AG09319 (cell line): ENCODE measurements at places on chromosomes 12 and 14.

GRCh38 chr14:32189811-32190210 is 12.0 kb upstream of the RNU6-7 start:
- no peak for DNase-seq

DNA sequence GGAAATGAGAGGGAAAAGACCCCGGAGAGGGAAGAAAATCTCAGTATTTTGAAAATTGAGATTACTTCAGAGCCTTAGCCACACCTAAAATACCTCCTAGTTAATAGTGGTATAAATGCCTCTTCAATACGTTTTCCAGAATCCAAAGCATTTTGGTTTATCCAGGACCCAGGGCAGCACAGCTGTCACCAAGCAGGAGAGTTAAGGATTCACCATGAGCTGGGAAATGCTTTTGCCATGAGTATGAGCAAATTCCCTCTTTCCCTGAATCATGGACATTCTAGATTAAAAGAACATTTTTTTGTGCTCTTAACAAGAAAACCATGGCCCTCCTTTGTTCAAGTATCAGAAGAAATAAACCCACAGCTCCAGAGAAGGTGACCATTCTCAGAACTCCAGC is 21.8 kb upstream of the RTRAF start:
- DNase-seq: no peak

DNA sequence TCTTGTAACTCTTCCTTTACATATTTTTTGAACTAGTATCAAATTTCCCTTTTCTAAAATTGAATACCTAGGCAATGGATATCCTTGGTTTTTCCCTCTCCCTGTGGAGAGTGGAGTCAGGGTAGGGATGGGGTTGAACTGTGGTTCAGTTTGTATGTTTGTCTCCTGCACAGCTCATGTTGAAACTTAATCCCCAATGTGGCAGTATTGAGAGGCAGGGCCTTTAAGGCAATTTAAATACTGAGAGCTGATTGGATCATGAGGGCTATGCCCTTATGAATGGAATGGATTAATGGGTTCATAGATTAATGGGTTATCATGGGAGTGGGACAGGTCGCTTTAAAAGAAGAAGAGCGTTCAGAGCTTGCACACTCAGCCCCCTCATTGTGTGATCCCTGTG is 127.2 kb upstream of the RGS6 start:
- no peak for DNase-seq

GRCh38 chr14:88299865-88300530 is 23.1 kb downstream of the KCNK10 start:
- DNase-seq: no peak

DNA sequence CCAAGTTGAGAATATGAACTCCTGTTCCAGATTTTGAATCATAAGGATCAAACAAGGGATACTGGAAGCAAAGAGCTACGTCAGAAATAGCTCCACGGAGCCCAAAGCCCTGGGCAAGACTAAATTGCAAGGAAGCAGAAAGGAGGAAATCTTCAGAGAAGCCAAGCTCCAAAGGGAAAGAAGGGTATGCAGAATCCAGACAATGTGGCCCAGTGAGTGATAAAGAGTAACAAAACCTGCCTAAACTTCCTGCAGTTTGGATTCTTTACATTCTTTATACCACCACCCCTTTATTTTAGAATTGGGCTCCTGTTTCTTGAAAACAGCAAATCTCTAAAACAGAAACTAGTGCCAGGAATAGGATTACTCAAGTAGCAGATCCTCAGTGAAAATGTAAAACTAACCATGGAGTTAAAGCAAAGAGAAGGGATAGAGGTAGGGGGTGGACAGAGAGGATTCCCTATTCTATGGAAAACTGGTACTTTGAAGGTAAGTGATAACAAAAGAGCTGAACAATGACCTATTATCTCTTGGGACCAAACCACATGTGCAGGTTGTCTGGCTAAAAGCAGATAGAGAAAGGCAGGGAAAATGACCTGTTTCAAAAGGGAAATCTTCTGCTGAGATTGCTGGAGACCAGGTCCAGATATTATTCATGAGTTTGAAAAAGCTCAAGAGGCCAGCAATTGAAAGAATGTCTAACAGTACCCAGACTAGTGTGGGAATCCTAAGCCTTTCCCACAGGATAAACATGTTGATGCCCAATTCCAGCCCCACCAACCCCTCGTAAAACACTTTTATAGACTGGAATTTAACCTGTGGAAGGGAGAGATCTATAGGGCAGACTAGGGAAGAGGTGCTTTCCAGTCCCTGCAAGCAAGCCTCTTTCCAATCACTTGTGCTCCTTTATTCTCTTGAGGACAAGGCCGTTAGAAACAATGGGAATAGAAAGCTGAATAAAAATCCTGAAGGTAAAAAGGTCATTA is 24.5 kb downstream of the MBIP start:
- DNase-seq: no peak

DNA sequence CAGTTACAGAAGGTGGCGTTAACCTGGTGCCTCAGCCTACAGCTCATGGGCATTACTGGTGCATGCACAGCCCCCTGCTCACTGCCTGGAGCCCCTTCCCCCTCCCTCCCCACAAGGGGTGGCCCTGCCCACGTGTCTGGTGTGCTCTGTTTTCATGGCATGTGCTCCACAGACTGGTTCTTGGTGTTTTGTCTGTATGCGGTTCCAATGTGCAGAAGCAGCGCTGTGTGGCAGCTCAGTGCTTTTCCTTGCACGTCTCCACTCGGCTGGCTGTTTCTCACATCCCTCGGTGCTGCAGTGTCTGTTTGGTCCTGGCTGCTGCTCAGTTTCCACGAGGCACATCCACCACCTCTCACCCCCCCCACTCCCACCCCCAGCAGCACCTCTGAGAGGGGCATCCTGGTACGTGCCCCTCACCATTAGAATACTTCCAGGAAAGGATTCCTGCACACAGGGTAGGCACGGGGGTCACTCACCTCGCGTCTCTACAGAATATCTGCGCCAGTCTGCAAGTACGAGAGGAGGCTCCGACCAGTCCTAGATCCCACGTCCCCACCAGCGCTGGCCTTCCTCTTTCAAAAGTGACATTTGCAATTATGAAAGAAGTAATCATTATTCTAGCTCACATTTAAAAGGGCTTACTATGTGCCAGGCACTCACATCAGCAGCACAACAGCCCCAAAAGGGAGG is 27.1 kb downstream of the DIO3 start:
- no peak for DNase-seq

DNA sequence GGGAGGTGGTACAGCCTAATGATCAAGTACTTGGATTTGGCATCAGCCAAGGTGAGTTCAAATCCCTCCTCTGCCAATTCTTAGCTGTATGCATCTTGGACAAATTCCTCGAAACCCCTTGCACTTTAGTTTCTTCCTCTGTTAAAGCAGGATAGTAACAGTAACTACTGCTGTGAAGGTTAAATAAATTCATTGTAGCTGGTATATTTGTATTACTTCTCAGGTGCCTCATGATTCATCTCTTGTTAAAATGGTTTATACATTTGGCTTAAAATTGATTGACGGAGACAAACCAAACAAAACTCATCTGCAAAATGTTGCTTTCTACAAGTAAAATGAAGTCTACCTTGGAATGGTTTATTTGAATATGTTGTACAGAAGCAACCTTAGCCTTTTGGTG is 2.3 kb upstream of the PTPRB start:
- DNase-seq: no peak

GRCh38 chr12:69996722-69997121 is 171.7 kb downstream of the MYRFL start:
- DNase-seq: no peak

GRCh38 chr12:70711831-70712230 is 74.6 kb upstream of the PTPRB start:
- no peak for DNase-seq

- no peak for DNase-seq
These were observed 261.9 kb downstream of the RASSF9 start for GRCh38 chr12:85574291-85574690.

- no peak for DNase-seq
These were observed 867 bp downstream of the C12orf42 start for GRCh38 chr12:103494734-103495468.

DNA sequence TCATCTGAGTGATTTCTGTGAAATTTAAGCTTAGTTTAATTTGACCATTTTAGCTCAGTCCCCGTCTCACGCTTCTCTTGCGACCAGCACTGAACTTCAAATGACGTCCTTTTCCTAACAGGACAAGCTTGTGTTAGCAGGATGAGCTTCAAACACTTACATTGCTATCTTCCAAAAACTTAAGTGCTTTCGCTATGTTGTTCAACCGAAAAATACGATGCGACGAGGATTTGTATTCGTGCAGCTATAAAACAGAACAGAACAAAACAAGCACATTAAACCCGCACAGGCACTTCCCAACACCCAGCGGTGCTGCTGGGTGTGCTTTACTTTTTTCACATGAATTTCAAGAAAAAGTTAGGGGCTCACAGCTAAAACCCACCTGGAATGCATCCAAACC is 64.2 kb upstream of the DICER1 start:
- DNase-seq: no peak

- no peak for DNase-seq
These were observed 267.4 kb downstream of the ALG10 start for GRCh38 chr12:34289431-34290380.

- DNase-seq: no peak
These were observed 516.3 kb downstream of the SOX5 start for GRCh38 chr12:23433121-23433520.

GRCh38 chr14:77303417-77304156 is 17.1 kb downstream of the POMT2 start:
- DNase-seq: peak; percentile 66

DNA sequence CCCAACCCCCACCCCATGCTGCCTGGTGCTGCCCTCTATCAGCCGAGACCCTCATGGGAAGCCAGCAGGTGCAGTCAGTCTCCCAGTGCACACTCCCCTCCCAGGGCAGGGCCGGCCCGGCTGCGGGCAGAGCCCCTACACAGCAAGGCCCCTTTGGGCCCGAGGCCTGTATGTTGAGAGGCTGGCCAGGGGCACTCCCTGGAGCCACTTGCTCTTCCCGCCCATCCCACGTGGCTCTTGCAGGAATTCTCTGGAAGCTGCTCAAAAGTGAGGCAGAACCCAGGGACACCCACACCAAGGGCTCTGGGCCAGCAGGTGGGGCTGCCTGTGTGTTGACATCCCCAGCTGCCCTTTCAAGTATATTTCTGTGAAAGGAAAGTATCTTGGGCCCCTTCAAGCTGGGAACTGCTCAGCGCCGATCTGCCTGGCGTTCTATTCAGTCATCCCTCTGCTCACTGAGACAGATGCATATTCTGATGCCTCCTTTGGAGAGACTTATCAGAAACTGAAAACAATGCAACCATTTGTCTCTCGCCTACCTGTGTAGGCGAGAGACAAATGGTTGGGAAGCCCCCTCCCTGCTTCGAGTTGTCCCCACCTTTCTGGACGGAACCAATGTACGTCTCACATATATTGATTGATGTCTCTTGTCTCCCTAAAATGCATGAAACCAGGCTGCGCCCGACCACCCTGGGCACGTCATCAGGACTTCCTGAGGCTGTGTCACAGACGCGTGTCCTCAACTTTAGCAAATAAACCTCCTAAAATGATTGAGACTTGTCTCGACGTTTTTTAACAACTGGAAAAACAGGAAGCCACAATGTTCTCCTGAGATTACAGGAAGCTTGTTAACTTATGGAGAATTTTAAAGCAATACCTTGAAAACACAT is 6.0 kb downstream of the GPR132 start:
- no peak for DNase-seq

DNA sequence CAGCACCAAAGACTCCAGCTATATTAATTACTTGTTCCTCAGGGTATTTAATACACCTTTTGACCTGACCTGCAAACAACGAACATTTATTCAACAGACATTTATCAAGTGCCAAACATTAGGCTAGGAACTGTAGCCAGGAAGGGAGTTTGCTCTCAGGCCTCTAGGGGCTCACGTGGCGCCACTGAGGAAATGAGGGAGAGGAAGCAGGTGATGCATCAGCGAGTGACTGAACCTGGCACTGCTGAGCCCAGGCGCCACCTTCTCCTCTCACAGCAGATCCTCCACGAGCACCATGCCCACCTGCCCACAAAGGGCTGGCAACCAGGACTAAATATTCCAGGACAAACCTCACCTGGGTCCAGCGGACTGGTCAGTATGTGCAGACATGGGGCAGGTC is 50.2 kb downstream of the SETD3 start:
- no peak for DNase-seq

- no peak for DNase-seq
These were observed 45.7 kb downstream of the TEAD4 start for GRCh38 chr12:3004655-3005565.

DNA sequence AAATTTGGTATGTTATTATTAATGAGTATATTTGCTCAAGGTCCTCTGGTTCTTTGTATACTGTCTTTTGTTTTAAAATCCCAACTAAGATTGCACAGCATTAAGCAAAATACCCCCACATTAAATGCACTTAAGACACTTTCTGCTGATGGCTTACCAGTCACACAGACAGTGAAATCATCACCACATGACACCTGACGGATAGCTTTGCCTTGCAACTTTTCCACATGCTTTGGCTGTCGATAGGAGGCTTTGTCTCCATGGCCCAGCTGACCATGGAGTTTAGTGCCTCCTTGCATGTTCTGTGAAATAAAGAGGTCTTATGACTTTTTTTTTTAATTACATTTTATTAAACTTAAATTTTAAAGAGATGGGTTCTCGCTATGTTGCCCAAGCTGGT is 19.7 kb downstream of the NEK9 start:
- no peak for DNase-seq
